Natural killer cell (primary cell): ENCODE measurements at places on chromosomes 2 and 18.

DNA sequence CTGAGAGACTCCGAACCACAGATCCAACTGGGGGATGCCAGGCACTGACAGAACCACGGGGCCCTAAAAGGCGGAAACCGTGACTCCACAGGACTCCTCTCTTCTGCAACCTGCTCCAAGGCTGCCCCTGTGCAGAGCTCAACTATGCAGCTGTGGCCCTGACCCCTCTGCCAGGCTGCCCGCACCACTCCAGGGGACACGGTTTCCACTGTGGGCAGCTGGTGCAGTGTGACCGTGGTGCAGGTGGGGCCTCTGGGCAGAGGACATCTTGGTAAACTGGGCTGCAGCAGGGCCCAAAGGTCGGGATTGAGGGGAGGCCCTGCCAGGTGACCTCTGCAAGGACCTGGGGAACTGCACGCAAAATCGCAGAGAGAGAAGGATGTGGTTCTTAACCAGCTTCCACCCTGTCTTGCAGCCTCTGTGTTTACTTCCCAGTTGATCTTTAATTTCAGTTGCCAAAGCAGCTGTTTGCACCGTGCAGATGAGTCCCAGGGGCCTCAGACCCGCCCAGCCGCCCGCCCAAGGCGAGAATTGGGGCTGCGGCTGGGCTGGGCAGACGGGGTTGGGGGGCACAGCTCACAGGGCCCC lies 104.6 kb upstream of the CTDP1 start:
- peak; percentile 24 for DNase-seq
- no peak overlapping the region for H3K27ac ChIP-seq
- H3K4me3 ChIP-seq = no peak overlapping the region

- no peaks in the 10 kb centered on the region for H3K36me3 ChIP-seq
- H3K4me3 ChIP-seq = no peak overlapping the region
- no peak overlapping the region for H3K27ac ChIP-seq
- H3K27me3 ChIP-seq = no peaks in the 10 kb centered on the region
- H3K4me1 ChIP-seq = no peaks in the 10 kb centered on the region
Observed at GRCh38 chr2:50866626-50867025, 165.3 kb downstream of the NRXN1 start.

- no peaks in the 10 kb centered on the region for H3K27me3 ChIP-seq
- no peaks in the 10 kb centered on the region for H3K36me3 ChIP-seq
- no peak overlapping the region for H3K4me3 ChIP-seq
- H3K4me1 ChIP-seq = no peaks in the 10 kb centered on the region
- DNase-seq = no peak
Observed at GRCh38 chr18:14927701-14928100, 179.7 kb downstream of the ANKRD30B start.

- peaks cover 3% of the 10 kb centered on the region for H3K27me3 ChIP-seq
- H3K4me3 ChIP-seq = no peak overlapping the region
- no peak for DNase-seq
- H3K4me1 ChIP-seq = no peaks in the 10 kb centered on the region
- H3K36me3 ChIP-seq = no peaks in the 10 kb centered on the region
Observed at GRCh38 chr2:236250909-236251579, 13.2 kb downstream of the ASB18 start.

DNA sequence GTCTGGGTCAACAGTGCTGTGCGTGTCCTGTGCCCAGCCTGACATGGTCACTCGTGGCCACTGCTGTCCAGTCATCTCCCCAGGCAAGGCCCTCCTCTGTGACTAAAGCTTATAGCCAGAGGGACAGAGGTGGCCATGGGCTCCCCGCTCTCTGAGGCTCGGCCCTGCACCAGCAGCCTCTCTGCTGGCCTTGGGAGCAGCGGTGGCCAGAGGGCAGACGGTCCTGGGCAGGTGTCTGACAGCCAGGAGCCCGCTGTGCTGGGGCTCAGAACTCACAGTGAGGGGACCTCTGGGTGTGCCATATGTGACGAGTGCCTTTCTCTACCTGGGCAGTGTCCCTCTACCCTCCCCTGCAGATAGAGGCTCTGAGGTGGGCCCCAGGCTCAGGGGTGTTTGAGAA lies 98.7 kb downstream of the FAM210A start:
- no peak for DNase-seq
- no peaks in the 10 kb centered on the region for H3K27me3 ChIP-seq
- H3K27ac ChIP-seq = no peak overlapping the region

GRCh38 chr2:120037995-120038541 lies 25.2 kb downstream of the EPB41L5 start:
- H3K27ac ChIP-seq = no peak overlapping the region
- no peak overlapping the region for H3K4me3 ChIP-seq
- no peaks in the 10 kb centered on the region for H3K36me3 ChIP-seq
- no peaks in the 10 kb centered on the region for H3K27me3 ChIP-seq

- H3K27ac ChIP-seq = no peak overlapping the region
- no peaks in the 10 kb centered on the region for H3K36me3 ChIP-seq
- H3K4me1 ChIP-seq = no peaks in the 10 kb centered on the region
- H3K27me3 ChIP-seq = no peaks in the 10 kb centered on the region
- H3K4me3 ChIP-seq = no peak overlapping the region
- no peak for DNase-seq
Observed at GRCh38 chr18:76255070-76255683, 239.9 kb downstream of the ZNF516 start.

DNA sequence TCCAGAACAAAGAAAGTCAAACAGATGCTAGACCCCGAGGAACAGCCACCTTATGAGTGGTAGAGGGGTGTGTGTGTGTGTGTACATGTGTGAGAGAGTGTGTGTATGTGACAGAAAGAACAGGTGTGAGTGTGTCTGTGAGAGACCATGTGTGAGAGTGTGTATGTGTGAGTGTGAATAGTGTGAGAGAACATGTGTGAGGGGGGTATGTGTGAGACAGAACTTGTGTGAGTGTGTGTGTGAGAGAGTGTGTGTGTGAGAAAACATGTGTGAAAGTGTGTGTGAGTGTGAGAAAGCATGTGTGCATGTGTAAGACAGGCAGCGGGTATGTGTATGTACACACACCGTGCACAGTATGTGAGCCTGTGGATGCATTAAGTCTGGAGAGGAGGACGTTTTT lies 214.3 kb downstream of the SP3 start:
- H3K27me3 ChIP-seq = no peaks in the 10 kb centered on the region
- DNase-seq = no peak
- no peak overlapping the region for H3K4me3 ChIP-seq
- H3K36me3 ChIP-seq = no peaks in the 10 kb centered on the region
- no peaks in the 10 kb centered on the region for H3K4me1 ChIP-seq

DNA sequence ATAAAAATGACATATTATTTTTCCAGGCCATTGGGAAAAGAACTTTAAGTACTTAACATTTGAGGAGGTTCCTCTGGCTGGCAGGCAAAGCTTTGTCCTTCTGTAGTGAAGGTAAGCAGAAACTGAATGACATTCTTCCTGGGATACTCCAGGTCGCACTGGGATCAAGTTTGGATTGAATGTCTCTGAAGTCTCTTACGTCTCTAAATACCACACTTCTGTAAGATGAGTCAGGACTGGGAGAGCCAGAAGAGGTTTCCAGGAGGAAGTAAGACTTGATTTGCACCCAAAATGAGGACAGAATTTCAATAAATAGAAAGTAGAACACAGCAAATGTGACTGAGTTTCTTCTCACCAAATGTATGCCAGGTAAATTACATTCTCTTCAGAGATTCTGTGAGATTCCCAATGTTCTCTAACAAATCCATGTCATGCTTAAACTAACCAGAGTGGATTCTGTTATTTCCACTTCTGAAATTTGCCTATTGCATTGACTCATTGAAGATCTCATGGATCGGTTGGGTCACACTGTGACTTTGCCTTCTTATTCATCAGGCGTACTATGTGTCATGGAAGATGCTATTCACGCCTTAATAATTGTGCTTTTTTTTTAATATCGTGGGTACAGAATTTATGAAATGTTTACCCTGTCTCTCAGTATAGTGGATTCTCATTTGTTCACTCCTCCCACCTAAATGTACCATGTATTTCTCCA lies 25.5 kb upstream of the VIT start:
- H3K36me3 ChIP-seq = no peaks in the 10 kb centered on the region
- H3K27me3 ChIP-seq = no peaks in the 10 kb centered on the region
- no peak for DNase-seq
- no peaks in the 10 kb centered on the region for H3K4me1 ChIP-seq
- no peak overlapping the region for H3K27ac ChIP-seq
- no peak overlapping the region for H3K4me3 ChIP-seq

DNA sequence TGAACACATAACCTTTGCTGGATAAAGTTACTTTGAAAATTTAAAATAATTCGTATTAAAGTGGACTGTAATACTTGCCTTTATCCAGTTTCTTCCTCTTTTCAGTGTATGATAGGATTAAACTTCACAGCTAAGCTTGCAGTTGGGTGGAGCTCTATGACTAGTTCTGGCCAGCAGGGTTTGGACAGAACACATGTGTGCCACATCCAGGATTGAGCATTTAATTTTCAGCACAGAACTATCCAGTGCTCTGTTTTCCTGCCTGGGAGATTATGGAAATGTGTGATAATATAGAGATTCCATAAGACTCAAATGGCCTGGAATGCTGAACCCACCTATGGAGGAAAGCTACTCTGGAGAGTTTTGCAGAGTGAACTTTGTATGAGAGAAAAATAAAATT lies 200.2 kb downstream of the OSR1 start:
- H3K27me3 ChIP-seq = no peaks in the 10 kb centered on the region
- no peak for DNase-seq
- no peak overlapping the region for H3K4me3 ChIP-seq
- no peaks in the 10 kb centered on the region for H3K36me3 ChIP-seq

DNA sequence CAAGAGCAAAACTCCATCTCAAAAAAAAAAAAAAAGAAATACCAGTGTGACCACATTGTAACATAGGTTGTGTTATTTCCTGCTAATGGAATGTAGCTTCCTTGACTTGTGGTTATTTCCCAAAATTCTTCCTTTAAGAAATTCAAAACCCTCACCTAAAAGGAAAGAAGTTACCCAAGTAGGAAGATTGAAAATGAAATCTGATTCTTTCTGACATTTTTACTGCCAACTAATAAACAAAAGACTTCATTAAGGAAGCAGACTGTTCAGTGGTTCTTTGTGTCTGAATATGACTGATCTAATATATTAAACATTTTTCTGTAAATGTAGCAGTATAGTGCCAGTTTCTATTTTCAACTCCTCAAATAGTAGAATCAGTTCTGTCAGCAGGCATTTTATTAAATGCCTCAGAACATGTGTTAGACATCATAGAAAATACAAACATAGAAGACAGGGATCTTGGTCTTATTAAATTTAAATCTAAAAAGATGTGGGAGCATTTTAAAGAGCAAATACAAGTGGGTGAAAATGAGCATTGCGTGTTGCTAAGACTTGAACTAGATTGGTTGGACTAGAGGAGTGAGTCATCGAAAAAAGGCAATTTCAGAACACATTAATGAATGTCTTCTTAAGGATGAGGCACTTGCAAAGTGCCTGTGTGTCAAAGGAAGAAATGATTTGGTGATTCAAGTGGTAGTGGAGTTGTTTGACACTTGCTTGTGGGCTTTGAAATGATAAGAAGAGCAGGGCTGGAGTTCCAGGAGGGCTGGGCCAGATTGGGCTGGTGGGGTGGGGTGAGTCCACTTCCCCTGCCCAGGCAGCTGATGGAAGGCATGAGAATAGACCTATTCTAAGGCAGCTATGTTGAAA lies 53.4 kb downstream of the PKP4 start:
- H3K27me3 ChIP-seq = no peaks in the 10 kb centered on the region
- H3K4me3 ChIP-seq = no peak overlapping the region
- no peaks in the 10 kb centered on the region for H3K36me3 ChIP-seq
- no peaks in the 10 kb centered on the region for H3K4me1 ChIP-seq

DNA sequence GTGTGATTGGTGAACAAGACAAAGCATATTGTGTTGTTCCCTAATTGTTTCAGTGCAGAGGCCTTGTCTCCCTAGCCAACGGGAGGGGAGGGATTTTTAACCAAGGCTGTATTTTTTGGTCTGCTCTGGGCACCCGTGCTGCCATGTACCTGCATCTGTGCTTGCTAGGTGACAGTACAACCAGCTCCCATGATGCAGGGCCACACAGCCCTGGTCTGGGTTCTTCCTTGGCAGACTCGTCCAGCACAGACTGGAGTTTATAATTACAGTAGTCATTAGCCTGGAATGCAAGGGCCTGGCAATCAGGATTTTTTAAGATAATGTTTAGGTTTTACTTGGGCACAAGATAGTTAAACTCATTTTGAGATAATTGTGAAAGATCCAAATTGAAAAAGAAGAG lies 36.4 kb downstream of the TCF7L1 start:
- H3K27me3 ChIP-seq = no peaks in the 10 kb centered on the region
- no peak overlapping the region for H3K27ac ChIP-seq
- DNase-seq = no peak
- no peak overlapping the region for H3K4me3 ChIP-seq
- no peaks in the 10 kb centered on the region for H3K36me3 ChIP-seq

DNA sequence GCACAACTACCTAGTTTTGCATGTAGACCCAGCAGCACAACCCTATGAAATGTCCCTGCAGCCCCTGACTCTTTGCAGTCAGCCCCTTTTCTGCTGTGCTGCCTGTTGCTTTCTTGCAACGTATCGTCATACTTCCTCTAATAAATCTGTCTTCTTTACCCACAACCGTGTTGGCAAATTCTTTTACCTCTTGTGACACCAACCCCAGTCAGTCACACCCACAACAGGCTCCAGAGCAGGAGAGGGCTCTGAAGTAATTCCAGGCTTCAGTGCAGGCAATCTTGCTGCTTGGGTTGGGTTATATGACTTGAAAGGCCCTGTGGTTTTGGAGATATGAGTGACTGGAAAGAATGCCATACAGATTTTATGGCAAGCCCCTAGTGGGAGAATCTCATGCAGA lies 79.1 kb upstream of the KCNH7 start:
- no peaks in the 10 kb centered on the region for H3K4me1 ChIP-seq
- no peak for DNase-seq
- H3K27me3 ChIP-seq = no peaks in the 10 kb centered on the region
- H3K4me3 ChIP-seq = no peak overlapping the region

- no peaks in the 10 kb centered on the region for H3K27me3 ChIP-seq
- peaks cover 19% of the 10 kb centered on the region for H3K4me1 ChIP-seq
- no peak for DNase-seq
- H3K4me3 ChIP-seq = no peak overlapping the region
- H3K27ac ChIP-seq = no peak overlapping the region
Observed at GRCh38 chr2:233856184-233856583, 1.8 kb upstream of the HJURP start.

DNA sequence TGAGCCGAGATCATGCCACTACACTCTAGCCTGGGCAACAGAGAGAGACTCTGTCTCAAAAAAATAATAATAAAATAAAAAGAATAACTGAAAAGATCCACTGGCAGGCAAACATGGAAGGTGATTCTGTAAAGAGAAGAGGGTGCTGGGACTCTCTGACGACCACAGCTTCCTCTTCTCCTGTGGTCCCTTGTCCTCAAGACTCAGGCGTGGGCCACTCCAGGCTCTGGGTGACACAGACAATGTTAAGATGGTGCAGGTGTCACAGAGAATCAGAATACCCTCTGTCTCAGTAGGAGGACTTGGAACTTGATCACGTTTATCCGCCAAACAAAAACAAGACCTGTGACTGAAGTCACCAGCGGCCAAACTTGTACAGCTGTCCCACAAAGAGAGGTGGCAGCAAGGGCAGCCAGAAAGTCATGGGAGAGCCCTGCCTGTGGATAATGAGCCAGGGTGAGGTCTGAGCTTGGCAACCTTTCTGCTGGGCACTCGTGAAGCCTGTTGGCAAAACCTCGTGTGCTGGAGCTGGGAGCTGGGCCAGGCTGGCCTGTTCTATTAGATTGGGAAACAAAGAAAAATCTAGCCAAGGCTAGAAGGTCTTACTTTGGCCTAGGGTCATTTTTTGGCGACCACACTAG lies 76.4 kb upstream of the ITGA6 start:
- H3K4me1 ChIP-seq = no peaks in the 10 kb centered on the region
- H3K36me3 ChIP-seq = no peaks in the 10 kb centered on the region
- no peaks in the 10 kb centered on the region for H3K27me3 ChIP-seq
- no peak overlapping the region for H3K27ac ChIP-seq
- H3K4me3 ChIP-seq = no peak overlapping the region
- no peak for DNase-seq
